ENCODE measurements at places on chromosomes 5 and 9. TPM values are rescaled to one million over a fixed set of nuclear protein-coding genes. Genes with fewer than 3 reads are reported as not detected.

GRCh38 chr5:71864730-71865601 is 145.9 kb downstream of the CARTPT start:
- no peak for DNase-seq

- peak; percentile 22 for DNase-seq
These were observed 78.3 kb upstream of the TRIO start for GRCh38 chr5:14064841-14065240.

GRCh38 chr5:126769703-126770102 is 7.2 kb upstream of the LMNB1 start:
- DNase-seq, result no peak

DNA sequence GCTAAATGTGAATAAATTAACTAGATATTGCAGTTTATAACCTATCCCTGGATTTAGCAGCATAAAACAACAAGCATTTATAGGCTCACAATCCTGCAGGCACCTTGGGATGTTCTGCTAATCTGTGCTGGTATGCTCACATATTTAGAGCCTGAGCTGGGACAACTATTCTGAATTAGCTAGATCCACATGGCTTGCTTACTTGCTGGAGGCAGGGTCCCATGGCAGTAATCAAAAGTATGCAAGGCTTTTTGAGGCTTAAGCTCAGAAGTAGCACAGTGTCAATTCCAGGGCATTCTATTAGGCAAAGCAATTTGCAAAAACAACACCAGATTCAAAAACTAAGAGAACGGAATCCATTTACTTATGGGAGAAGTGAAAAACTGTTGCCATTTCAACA is 745.0 kb upstream of the ACO1 start:
- DNase-seq, result no peak

- DNase-seq, result no peak
These were observed 38.6 kb downstream of the ELOVL7 start for GRCh38 chr5:60805463-60805862.

C7 gene
- total RNA-seq, result not detected

- DNase-seq, result no peak
These were observed 216.7 kb downstream of the CDH18 start for GRCh38 chr5:19771174-19771835.

All from epithelial cell of proximal tubule (primary cell).